ENCODE measurements at places on chromosomes 12 and 14. TPM values are rescaled to one million over a fixed set of nuclear protein-coding genes. Genes with fewer than 3 reads are reported as not detected.

Gene KLRB1
- total RNA-seq = not detected

Gene PTGER2
- not detected for total RNA-seq

Gene CIROP
- total RNA-seq = not detected

Gene DHRS2
- total RNA-seq = 0.13 TPM

Gene NGB
- not detected for total RNA-seq

Gene GNB3
- 0.20 TPM for total RNA-seq

Gene CPNE6
- total RNA-seq = not detected

Gene RASAL1
- total RNA-seq = not detected

Data from mammary microvascular endothelial cell (primary cell).